Endothelial cell (in vitro differentiated cells): ENCODE measurements at places on chromosomes 13 and 19.

- DNase-seq: no peak
These were observed 379.1 kb downstream of the SLITRK6 start for GRCh38 chr13:85420136-85420535.

DNA sequence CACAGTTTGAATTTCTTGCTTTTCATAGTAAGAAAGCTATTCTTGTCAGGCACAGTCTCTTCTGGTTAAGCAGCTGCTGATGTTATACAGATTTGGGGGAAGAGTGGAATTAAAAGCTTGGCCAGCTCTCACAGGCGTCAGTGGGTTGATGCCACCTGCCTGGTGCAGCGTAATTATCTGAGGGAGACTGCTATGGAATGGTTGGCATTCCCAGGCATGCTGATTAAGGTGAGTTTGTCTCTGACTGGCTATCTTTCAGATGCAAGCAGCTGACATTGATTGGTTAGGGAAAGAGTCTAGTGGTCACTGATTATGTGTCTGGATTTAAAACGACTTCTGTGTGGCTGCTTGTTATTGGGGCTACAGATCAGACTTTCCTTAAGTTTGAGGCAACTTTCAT, 948.4 kb downstream of the UQCRFS1 start:
- DNase-seq: no peak

DNA sequence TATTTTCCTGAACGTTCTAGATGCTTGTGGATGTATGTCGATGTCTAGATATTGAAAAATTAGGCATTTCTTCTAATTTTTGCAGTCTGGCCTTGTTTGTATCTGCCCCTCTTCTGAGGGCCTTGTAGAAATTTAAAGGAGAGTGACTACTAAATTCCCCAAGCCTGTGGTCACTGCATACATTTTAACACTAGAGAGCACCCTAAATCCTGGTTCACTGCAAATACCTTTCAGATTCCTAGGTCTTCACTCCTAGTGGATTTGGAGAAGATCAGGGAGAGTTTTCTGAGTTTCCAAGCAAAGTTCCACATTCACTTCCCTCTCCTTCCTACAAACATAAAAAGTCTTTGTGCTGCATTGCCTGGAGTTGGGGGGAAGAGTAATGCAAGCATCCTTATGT, 1272.5 kb downstream of the OLFM4 start:
- DNase-seq: no peak

GRCh38 chr19:48683349-48683748, 10.5 kb upstream of the NTN5 start:
- no peak for DNase-seq

DNA sequence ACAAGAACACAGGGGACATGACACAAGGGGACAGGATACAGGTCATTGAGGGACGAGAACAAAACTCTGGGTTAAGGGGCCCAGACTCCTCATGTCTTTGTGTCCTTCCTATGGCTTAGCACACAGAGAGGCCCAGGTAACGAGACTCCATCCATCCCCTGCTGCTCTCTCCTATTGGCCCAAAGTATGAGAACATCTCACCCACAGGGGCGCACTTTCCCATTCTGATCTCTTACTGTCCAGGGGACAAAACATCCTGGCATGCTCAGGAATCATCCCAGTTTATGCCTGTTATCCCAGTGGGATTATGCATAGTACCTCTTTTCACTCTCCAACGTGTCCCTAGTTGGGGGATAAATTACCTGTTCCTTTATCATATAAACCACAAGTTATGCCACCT, 19.2 kb downstream of the C13orf42 start:
- DNase-seq: no peak

GRCh38 chr19:24173882-24174281, 86.9 kb downstream of the ZNF254 start:
- DNase-seq: no peak

GRCh38 chr19:49119411-49120324, at the start of gene PPFIA3:
Gene PPFIA3, plus strand, starts transcription at chr19:49119544. Its CDS starts 8,330 bp downstream, at chr19:49127874.
- DNase-seq: peak; percentile 79

- no peak for DNase-seq
These were observed 274.3 kb downstream of the FGF9 start for GRCh38 chr13:21945195-21945594.
